ENCODE measurements at places on chromosomes 3 and 15.

DNA sequence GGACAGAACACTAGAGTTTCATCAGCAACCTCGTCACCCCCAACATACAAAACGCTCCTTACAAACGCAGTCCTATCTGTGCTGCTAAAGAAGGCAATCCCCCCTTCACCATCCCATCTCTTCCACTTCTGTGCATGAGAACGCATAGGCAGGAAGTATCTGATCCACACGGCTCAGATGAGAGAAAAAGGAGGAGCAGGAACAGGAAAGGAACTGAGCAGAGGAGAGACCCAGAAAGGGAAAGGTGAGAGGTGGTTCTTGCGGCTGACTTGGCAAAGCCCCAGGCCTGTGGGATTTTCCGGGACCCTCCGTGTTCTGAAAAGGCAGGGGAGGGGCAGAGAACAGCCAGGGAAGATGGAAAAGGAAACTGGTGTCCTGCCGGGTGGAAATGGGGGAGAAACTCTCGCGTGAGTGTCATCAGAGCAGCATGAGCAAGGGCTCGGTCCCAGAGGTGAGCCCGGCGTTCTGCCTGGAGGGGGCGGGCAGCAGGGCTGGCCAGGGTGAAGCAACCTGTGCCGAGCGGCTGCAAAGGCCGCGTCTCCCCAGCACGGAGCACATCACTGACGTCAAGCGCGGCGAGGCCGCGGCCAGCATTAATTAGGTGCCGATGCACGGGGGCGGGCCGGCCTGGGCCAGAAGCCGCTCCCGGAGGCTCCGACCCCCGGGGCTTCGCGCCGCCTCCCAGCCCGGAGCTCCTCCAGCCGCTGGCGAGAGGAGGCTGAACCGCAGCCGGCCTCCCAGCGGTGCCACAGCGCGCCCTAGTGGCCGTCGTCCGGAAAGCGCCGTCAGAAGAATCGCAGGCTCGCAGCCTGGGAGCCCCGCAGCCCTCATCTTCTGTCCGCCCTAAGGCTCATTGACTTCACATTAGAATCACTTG, 35.8 kb downstream of the CPN2 start:
- peak; percentile 75 for DNase-seq

DNA sequence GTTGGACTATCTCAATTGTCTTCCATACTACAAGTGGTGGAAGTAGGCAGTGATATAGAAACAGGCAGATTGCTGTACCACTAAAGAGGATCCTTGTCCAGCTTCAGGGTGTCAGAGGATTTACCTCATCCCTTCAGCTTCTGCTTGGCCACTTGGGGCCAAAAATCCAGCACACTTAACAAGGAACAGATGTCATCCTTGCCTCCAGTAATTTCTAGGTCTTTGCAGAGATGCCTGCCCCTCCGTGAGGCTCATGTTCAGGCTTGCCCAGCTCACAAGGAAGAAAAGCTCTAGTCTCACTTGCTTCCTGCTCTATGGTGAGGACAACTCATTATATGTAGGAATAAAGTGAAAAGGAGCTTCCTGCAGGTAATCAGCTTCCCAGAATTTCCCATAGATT, 510.3 kb downstream of the EPHA3 start:
- no peak for DNase-seq

DNA sequence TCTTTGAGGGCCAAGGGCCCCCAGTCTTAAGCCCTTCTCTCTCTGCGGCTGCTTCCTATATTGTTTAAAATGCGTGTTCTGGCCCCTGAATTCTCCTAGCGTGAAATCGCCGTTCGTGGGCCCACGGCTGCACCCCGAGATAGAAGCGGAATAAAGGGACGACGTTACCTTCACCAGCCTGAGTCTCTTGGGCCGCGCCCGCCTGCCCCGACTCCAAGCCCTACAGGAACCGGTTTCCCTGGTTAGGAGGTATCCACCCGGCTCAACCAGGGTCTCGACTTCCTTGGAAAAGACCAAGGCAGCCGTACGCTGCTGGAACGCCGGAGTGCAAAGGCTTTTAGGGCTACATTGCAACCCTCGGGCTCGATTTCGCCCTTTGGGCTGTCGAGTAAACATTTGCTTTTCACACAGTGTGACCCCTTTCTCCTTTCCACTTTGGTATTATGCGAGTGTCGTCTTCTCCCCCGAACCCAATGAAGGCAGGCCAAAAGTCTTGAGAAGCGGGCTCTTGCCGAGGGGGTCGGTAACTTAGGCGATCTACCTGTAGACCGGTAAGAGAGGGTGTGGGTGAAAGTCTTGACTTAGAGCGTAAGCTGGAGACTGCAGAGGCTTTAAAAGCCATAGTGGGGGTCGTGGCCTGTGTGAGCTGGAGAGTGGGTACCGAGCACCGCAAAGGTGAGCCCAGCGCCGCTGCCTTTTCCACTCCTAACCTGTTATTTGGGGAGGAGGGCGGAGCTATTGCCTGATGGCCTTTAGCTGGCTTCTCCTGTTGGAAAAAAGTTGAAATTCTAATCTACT, 2.0 kb downstream of the TRIM71 start:
- no peak for DNase-seq

GRCh38 chr3:68861521-68861920, 70.8 kb downstream of the TAFA4 start:
- no peak for DNase-seq

GRCh38 chr3:164408326-164408725, 670.0 kb downstream of the SI start:
- DNase-seq: no peak

DNA sequence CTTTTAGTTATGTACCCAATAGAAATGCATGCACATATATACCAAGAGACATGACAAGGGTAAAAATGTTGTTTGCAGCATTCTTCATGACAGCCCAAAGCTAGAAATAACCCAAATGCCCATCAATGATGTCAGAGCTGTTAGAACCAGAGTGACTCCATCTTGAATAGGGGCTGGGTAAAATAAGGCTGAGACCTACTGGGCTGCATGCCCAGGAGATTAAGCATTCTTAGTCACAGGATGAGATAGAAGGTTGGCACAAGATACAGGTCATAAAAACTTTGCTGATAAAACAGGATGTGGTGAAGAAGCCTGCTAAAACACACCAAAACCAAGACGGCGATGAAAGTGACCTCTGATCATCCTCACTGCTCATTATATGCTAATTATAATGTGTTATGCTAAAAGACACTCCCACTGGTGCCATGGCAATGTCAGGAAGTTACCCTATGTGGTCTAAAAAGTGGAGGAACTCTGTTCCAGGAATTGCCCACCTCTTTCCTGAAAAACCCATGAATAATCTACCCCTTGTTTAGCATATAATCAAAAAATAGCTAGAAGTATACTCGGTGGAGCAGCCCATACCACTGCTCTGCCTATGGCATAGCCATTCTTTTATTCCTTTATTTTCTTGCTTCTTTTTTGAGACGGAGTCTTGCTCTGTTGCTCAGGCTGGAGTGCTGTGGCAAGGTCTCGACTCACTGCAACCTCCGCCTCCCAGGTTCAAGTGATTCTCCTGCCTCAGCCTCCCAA, 32.9 kb downstream of the ZBTB11 start:
- no peak for DNase-seq

- DNase-seq: no peak
Observed at GRCh38 chr15:101012326-101013200, 93.4 kb downstream of the LRRK1 start.

- DNase-seq: no peak
Observed at GRCh38 chr3:72894976-72895552, 7.2 kb downstream of the GXYLT2 start.

GRCh38 chr3:63976161-63976871, 47.0 kb downstream of the PSMD6 start:
- no peak for DNase-seq

DNA sequence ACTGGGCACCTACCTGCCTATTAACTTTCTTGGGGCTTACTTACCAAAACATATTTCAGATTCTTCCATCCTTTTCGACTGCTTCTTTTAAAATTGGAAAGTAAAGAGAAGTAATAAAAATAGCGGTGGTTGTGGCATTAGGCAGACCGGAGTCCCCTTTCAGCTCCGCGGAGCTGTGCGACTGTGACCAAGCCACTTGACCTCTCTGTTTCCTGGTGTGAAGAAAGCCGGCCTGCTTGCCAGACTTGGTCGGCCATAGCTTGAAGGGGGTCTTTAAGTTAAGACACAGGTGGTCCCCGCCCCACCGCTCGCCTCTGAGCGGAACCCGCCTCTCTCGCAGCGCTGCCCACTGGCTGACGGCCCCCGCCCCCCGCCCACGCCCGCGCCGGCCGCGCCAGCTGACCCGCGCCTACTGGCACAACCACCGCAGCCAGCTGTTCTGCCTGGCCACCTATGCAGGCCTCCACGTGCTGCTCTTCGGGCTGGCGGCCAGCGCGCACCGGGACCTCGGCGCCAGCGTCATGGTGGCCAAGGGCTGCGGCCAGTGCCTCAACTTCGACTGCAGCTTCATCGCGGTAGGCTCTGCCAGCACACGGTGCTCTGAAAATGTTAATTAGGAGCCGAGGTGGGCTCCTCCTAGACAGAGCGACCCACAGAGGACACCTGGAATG, 18.3 kb downstream of the NOX5 start:
- DNase-seq: no peak

DNA sequence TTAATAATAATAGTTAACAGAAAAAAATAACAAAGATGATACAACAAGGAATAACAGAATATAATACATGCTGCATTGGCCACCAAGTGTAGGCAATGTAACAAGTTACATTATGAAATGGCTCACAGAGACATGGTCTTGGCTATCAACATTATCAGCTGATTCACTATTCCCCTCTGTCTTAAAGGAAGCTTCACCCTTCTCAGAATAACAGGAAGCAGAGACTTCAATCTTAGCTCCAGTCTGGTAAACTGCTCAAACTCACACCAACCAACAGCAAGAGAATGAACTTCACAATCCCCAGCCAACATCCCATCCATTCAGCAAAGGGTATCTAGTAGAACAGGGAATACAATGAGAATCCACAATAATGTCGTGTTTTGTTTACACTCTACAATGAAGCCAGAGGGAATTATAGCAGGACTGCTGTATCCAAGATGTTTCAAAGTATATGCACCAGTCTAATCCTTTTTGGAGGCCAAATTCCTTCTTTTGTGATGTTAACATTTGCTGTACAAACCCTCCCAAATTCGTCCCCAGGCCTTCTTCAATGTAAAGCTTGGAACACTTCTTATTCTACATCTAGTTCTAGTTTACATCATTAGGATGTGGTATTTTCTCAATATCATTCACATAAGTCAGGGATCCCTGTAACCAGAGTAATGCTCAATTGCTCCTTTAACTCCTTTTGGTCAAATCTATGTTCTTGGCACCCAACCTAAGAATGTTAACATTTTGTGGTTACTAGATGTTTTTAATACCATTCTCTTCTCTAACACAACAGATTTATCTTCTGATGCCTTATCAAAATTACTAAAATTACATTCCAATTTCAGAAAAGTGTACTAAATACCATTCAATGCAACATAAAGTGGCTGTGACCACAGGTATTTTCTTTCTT, 52.4 kb upstream of the CMSS1 start:
- DNase-seq: no peak

- no peak for DNase-seq
Observed at GRCh38 chr3:121629601-121630000, 31.1 kb downstream of the HCLS1 start.

GRCh38 chr3:177385831-177386301, 188.6 kb upstream of the TBL1XR1 start:
- no peak for DNase-seq

DNA sequence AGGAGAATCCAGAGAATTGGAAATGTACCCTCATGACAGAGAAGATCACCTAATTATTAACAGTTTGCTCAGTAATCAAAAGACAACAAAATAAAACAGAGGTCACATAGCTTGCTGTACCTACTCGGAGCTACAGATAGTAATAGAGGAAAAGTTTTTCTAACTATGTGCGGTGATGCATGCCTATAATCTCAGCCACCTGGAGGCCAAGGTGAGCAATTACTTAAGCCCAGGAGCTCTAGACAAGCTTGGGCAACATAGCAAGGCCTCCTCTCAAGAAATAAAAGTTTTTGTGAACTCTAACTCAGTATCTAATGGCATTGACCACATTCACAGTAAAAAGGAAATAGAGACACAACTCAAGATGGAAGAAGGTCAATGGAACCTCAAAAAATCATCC, 243.6 kb downstream of the ATP8B4 start:
- no peak for DNase-seq

DNA sequence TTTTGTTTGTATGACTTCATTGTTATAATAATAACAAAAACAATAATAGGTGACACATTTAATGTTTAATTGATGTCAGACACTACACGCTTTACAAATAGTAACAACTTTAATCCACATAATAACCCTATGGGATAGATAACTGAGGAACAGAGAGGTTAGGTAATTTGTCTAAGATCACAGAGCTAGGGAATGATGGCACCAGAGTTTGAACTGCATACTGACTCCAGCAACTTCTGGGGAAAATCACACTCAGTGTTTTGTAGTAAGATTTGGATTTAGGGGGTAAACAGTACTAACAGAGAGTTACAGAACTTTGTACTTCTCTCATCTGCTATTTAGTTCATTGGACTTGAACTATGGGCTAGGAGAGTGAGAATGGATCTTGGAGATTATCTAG, 66.0 kb downstream of the CMSS1 start:
- DNase-seq: no peak

GRCh38 chr3:108178676-108179075, 43.5 kb downstream of the IFT57 start:
- no peak for DNase-seq

DNA sequence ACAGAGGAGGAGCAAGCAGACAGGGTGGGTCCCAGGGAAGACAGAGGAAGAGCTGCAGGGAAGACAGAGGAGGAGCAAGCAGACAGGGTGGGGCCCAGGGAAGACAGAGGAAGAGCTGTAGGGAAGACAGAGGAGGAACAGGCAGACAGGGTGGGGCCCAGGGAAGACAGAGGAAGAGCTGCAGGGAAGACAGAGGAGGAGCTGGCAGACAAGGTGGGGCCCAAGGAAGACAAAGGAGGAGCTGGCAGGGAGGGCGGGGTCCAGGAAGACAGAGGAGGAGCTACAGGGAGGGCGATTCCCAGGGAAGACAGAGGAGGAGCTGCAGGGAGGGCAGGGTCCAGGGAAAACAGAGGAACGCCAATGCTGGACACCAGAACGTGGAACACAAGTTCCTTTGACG, 66.5 kb downstream of the PLXNA1 start:
- no peak for DNase-seq

DNA sequence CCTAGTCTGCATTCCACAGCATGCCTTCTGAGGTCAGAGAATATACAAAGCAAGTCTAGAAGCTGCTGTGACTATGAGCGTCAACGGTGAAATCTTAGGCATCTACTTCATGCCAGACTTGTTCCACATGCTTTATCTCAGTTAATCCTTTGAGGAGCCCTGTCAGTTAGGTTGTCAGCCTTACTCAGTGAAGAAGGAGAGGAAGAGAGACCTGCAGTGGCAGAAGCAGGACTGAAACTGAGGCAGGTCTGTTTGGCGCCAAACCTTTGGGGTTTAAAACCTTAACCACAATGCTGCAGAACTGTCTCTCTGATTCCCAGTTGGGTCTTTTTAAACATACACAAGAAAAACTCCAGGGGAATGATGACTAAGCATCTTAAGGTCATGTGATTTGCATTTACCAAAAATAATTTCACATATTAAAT, 139.0 kb upstream of the LIPC start:
- no peak for DNase-seq

DNA sequence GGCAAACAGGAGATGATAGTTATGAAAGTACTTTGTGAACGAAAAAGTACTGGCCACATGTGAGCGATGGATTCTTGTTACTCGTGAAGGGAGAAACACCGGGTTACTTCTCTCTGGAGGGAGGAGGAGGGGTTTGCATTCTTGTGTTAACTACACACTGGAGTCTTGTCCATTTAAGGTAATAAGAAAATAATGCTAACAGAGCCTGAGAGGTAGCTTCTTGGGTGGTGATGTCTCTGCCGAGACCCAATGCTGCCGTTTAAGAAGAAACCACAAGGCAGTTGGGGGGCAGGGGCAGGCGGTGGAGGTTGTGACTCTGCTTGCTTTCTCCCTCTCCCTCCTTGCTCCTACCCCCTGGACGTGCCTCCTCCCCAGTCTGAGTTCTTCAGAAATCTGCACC, 100.9 kb upstream of the ROPN1 start:
- DNase-seq: no peak

Data from activated T-helper 1 cell treated with anti-CD3 and anti-CD28 coated beads, Interleukin-2, amount 50 U/mL, for 16 hours (primary cell).